ENCODE measurements at places on chromosomes 2 and 18. TPM values are rescaled to one million over a fixed set of nuclear protein-coding genes. Genes with fewer than 3 reads are reported as not detected.

DNA sequence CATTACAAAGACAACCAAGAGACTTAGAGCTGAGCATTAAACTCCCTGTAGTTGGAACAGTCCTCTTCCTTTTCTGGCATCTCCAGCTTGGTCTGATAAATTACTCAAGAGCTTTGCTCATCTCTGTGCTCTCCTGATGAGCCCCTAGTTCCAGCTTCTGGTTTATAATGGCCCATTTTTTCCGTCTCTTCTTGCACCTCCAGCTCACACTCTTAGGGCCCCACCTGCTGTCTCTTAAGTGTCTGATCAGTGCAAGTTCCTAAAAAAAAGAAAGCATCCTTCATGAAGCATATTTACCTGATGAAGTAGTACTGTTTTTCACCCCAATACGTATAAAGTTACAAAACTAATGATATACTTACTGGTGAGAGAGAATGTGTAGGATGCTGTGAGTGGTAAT lies 822.9 kb downstream of the RNF144A start:
- no peaks in the 10 kb centered on the region for H3K27me3 ChIP-seq
- no peak overlapping the region for H3K4me3 ChIP-seq
- DNase-seq, result no peak
- peaks cover 17% of the 10 kb centered on the region for H3K4me1 ChIP-seq
- no peak overlapping the region for H3K27ac ChIP-seq

- H3K4me3 ChIP-seq, result no peak within 1 kb of the TSS
- no peak for DNase-seq
- no peaks in the 10 kb centered on the region for H3K4me1 ChIP-seq
- H3K27ac ChIP-seq, result no peak within 1 kb of the TSS
- no peaks in the 10 kb centered on the region for H3K36me3 ChIP-seq
These were observed at the start of gene COL6A3 for GRCh38 chr2:237413777-237414661. Gene COL6A3 (minus strand): TSS chr2:237414164. CDS start chr2:237396817, 17,347 bp downstream.

- no peak overlapping the region for H3K27ac ChIP-seq
- H3K36me3 ChIP-seq, result no peaks in the 10 kb centered on the region
- H3K4me1 ChIP-seq, result no peaks in the 10 kb centered on the region
- H3K4me3 ChIP-seq, result no peak overlapping the region
These were observed 496.1 kb upstream of the FSIP2 start for GRCh38 chr2:185242462-185242861.

GRCh38 chr2:197306024-197306695 lies 4.4 kb downstream of the ANKRD44 start:
- H3K36me3 ChIP-seq, result no peaks in the 10 kb centered on the region
- DNase-seq, result no peak
- peak overlapping the region; percentile 85 for H3K27ac ChIP-seq
- H3K4me1 ChIP-seq, result peaks cover 68% of the 10 kb centered on the region
- H3K27me3 ChIP-seq, result no peaks in the 10 kb centered on the region

GRCh38 chr2:180763263-180763989 lies 217.0 kb upstream of the UBE2E3 start:
- H3K4me3 ChIP-seq, result no peak overlapping the region
- no peak overlapping the region for H3K27ac ChIP-seq
- no peaks in the 10 kb centered on the region for H3K4me1 ChIP-seq
- H3K27me3 ChIP-seq, result no peaks in the 10 kb centered on the region

DNA sequence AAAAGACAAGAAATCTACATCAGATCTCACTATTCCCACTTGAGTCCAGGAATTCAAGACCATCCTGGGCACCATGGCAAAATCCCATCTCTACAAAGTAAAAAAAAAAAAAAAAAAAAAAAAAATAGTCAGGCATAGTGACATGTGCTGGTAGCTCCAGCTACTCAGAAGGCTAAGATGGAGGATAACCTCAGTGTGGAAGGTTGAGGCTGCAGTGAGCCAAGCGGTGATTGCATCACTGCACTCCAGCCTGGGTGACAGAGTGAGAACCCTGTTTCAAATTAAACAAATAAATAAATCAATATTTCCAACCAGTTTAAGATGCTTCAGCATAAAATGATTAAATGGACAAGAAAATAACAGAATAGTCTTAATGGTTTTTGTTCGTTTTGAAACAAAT lies 197.4 kb downstream of the DSEL start:
- DNase-seq, result no peak
- no peaks in the 10 kb centered on the region for H3K36me3 ChIP-seq
- H3K4me1 ChIP-seq, result no peaks in the 10 kb centered on the region
- no peak overlapping the region for H3K4me3 ChIP-seq

- no peak for DNase-seq
- no peaks in the 10 kb centered on the region for H3K27me3 ChIP-seq
These were observed 53.1 kb downstream of the CAB39 start for GRCh38 chr2:230765611-230766300.

DNA sequence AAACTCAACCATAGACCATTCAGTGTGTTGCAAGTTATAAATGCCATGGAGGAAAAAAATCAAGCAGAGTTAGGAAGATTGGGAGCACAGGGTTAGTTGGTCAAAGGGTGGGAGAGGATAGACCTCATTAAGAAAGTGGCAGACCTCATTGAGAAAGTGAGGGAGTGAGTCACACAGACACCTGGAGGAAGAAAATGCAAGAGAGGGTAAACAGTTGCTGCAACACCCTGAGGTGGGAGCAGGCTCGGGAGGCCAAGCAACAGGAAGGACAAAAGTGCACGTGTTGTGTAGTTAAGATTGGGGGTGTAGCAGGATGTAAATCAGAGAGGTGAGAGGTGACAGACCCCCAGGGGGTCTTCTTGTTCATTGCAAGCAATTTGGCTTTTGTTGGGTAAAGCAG lies 6.4 kb downstream of the IL1RL1 start:
- H3K36me3 ChIP-seq, result no peaks in the 10 kb centered on the region
- no peak overlapping the region for H3K4me3 ChIP-seq
- no peak overlapping the region for H3K27ac ChIP-seq
- no peaks in the 10 kb centered on the region for H3K27me3 ChIP-seq
- no peak for DNase-seq
- no peaks in the 10 kb centered on the region for H3K4me1 ChIP-seq

GRCh38 chr18:62177271-62177670 lies 9.6 kb downstream of the PIGN start:
- DNase-seq, result no peak
- no peak overlapping the region for H3K27ac ChIP-seq
- no peaks in the 10 kb centered on the region for H3K36me3 ChIP-seq
- H3K4me3 ChIP-seq, result no peak overlapping the region
- no peaks in the 10 kb centered on the region for H3K4me1 ChIP-seq
- no peaks in the 10 kb centered on the region for H3K27me3 ChIP-seq

DNA sequence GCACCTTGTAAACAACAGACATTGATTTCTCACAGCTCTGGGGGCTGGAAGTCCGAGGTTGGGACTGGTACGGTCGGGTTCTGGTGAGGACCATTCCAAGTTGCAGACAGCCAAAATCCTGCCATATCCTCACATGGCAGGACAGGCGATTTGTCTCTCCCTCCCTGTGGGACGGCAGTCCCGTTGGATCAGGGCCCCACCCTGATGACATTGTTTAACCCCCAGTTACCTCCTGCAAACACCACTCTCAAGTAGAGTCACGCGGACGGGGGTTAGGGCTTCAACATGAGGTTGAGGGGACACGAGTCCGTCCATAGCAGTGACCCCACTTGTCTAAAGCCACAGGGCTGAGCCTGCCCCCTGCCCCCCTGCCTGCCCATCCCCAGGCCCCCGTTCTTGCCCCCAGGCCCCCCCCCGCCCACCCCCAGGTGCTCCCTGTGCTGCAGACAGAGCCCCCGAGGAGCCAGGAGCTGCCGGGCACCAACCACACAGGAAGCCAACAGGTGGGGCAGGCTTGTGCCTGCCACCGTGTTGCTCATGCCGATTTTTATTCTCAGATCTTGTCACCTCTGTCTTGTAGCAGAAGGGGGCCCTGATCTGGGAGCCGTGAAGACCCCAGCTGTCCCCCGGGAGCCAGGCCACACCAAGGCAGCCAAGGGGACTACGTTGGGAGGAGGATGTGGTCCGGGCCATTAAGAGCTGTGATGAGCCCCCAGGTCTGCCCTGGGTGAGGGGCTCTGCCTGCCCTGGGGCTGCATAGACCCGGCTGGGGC lies 82.2 kb downstream of the NFATC1 start:
- H3K27ac ChIP-seq, result peak overlapping the region; percentile 49
- no peaks in the 10 kb centered on the region for H3K27me3 ChIP-seq
- H3K4me1 ChIP-seq, result peaks cover 11% of the 10 kb centered on the region
- H3K36me3 ChIP-seq, result no peaks in the 10 kb centered on the region

GRCh38 chr2:227411320-227411989 lies 23.7 kb upstream of the SCYGR1 start:
- no peaks in the 10 kb centered on the region for H3K4me1 ChIP-seq
- H3K36me3 ChIP-seq, result no peaks in the 10 kb centered on the region
- no peaks in the 10 kb centered on the region for H3K27me3 ChIP-seq
- H3K4me3 ChIP-seq, result no peak overlapping the region
- no peak overlapping the region for H3K27ac ChIP-seq
- DNase-seq, result no peak

GRCh38 chr2:143771939-143772338 lies 642.7 kb downstream of the ARHGAP15 start:
- DNase-seq, result no peak
- H3K4me1 ChIP-seq, result no peaks in the 10 kb centered on the region
- H3K36me3 ChIP-seq, result no peaks in the 10 kb centered on the region
- no peak overlapping the region for H3K4me3 ChIP-seq

DNA sequence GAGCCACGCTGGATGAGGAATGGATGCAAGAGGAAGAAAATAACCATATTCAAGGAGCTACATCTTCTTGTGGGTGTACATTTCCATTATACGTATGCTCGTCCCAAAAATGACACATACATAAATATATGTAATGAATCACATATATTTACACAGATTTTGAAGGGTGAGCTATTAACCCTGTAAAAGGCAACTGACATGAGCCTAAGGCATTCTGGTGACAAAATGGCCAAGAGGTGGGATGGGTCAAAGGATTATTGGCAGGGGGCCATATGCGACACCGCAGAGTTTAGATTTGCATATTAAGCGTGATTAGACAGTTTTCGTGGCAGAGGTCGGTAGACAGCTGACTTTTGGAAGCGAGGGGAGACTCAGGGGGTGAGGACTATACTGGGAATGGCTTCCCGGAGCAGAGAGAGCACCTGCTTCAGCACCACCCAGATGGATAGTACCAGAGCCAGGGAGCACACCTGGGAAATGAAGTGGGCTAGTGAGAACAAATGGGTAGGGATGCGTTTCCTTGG lies 431 bp upstream of the CNRIP1 start:
- H3K4me3 ChIP-seq, result peak overlapping the region; percentile 42
- peaks cover 8% of the 10 kb centered on the region for H3K4me1 ChIP-seq
- no peak for DNase-seq
- no peaks in the 10 kb centered on the region for H3K36me3 ChIP-seq

DNA sequence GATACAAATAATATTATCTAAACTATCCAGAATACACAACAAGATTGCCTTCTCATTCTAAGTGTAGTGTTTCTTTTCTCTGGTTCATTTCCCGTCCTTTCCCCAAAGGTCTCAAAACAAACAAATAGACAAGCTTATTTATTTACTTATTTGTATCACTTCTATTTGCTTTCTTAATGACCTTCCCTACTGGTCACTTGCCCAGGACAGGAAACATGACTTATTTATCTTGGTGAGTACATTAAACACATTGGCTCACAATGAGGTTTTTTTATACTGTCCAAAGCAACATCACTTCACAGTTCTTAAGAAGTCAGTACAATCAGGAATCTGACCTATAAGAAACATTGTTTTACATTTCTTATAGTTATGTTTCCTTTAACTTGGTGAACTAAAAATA lies 123.3 kb upstream of the KYNU start:
- DNase-seq, result no peak
- no peaks in the 10 kb centered on the region for H3K27me3 ChIP-seq
- no peak overlapping the region for H3K4me3 ChIP-seq

- H3K4me3 ChIP-seq, result no peak overlapping the region
- no peaks in the 10 kb centered on the region for H3K36me3 ChIP-seq
- no peak for DNase-seq
These were observed 836.0 kb upstream of the CDH2 start for GRCh38 chr18:29012883-29013465.

- DNase-seq, result no peak
- H3K4me1 ChIP-seq, result peaks cover 17% of the 10 kb centered on the region
- no peaks in the 10 kb centered on the region for H3K36me3 ChIP-seq
These were observed 17.0 kb upstream of the CD8A start for GRCh38 chr2:86807468-86808275.

- H3K4me1 ChIP-seq, result peaks cover 80% of the 10 kb centered on the region
- no peaks in the 10 kb centered on the region for H3K36me3 ChIP-seq
- H3K4me3 ChIP-seq, result no peak overlapping the region
- H3K27me3 ChIP-seq, result no peaks in the 10 kb centered on the region
- no peak for DNase-seq
These were observed 8.7 kb upstream of the AGFG1 start for GRCh38 chr2:227462972-227463931.

GRCh38 chr2:84486441-84487115 lies 27.5 kb upstream of the SUCLG1 start:
- no peak for DNase-seq
- no peaks in the 10 kb centered on the region for H3K36me3 ChIP-seq
- H3K27me3 ChIP-seq, result no peaks in the 10 kb centered on the region
- H3K27ac ChIP-seq, result no peak overlapping the region
- peaks cover 11% of the 10 kb centered on the region for H3K4me1 ChIP-seq

GRCh38 chr2:29033656-29034055 lies 40.7 kb downstream of the PCARE start:
- H3K4me1 ChIP-seq, result peaks cover 6% of the 10 kb centered on the region
- H3K36me3 ChIP-seq, result no peaks in the 10 kb centered on the region
- no peak for DNase-seq
- no peak overlapping the region for H3K4me3 ChIP-seq
- H3K27ac ChIP-seq, result no peak overlapping the region

GRCh38 chr2:235859651-235860050 lies 308.5 kb downstream of the GBX2 start:
- no peak overlapping the region for H3K27ac ChIP-seq
- no peaks in the 10 kb centered on the region for H3K4me1 ChIP-seq
- DNase-seq, result no peak
- H3K4me3 ChIP-seq, result no peak overlapping the region

- no peak overlapping the region for H3K27ac ChIP-seq
- no peak overlapping the region for H3K4me3 ChIP-seq
- DNase-seq, result no peak
- no peaks in the 10 kb centered on the region for H3K27me3 ChIP-seq
- H3K4me1 ChIP-seq, result no peaks in the 10 kb centered on the region
These were observed 19.9 kb upstream of the INHBB start for GRCh38 chr2:120326066-120326465.

The NT5C1B gene
- 0.50 TPM for polyA plus RNA-seq

The EFR3B gene
- polyA plus RNA-seq, result not detected

The ANKRD53 gene
- polyA plus RNA-seq, result not detected

The G6PC2 gene
- not detected for polyA plus RNA-seq

The UGT1A5 gene
- not detected for polyA plus RNA-seq
